ENCODE measurements at places on chromosomes 12 and 14. TPM values are rescaled to one million over a fixed set of nuclear protein-coding genes. Genes with fewer than 3 reads are reported as not detected.

- no peak overlapping the region for H3K4me3 ChIP-seq
- no peaks in the 10 kb centered on the region for H3K36me3 ChIP-seq
- H3K27me3 ChIP-seq, result no peaks in the 10 kb centered on the region
- no peak for DNase-seq
- no peaks in the 10 kb centered on the region for H3K4me1 ChIP-seq
These were observed 996.7 kb upstream of the FLRT2 start for GRCh38 chr14:84533181-84533725.

DNA sequence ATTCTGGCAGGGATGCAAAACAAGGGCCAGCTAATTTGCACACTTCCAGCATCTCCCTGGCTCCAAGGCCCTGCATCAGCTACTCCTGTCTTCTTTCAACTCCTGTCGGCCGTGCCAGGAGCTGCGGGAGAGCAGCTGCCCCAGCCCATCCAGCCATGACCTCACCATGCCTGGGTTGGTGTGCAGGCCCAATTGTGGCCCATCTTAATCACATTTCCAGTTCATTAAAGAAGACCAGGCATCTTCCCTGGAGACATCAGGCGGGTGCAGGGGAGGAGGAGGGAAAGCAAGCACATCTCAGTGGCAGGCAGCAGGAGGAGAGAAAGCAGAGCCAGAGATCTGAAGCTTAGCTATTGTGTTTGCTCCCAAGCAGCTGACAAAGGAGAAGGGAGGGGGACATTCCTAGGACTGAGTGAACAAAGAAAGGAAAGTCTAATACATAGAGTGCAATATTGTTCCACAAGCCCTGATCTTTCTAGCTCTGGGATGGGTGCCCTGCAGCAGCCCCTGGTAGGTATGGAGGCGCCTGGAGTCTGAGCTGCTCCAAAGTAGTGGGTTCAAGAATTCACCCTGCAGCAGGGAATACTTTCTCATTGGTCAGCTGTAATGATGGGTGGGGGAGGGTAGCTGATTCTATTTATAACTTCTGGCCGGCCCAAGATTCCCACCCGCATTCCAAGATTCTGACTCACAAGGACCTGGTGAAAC, 40.1 kb downstream of the VWF start:
- H3K4me1 ChIP-seq, result no peaks in the 10 kb centered on the region
- no peak for DNase-seq
- H3K4me3 ChIP-seq, result no peak overlapping the region
- no peaks in the 10 kb centered on the region for H3K27me3 ChIP-seq

- H3K4me1 ChIP-seq, result no peaks in the 10 kb centered on the region
- no peak overlapping the region for H3K4me3 ChIP-seq
- no peaks in the 10 kb centered on the region for H3K36me3 ChIP-seq
- no peak for DNase-seq
- no peaks in the 10 kb centered on the region for H3K27me3 ChIP-seq
These were observed 22.9 kb upstream of the CACNA1C start for GRCh38 chr12:2029851-2030250.

The SAV1 gene
- 43.3 TPM for total RNA-seq

- no peak overlapping the region for H3K27ac ChIP-seq
- H3K4me1 ChIP-seq, result no peaks in the 10 kb centered on the region
- H3K27me3 ChIP-seq, result no peaks in the 10 kb centered on the region
- no peak overlapping the region for H3K4me3 ChIP-seq
These were observed 41.5 kb downstream of the ARL6IP4 start for GRCh38 chr12:123021688-123022604.

Measured in tibial nerve (tissue), 4 donors.